ENCODE measurements at places on chromosomes 16 and 17.

DNA sequence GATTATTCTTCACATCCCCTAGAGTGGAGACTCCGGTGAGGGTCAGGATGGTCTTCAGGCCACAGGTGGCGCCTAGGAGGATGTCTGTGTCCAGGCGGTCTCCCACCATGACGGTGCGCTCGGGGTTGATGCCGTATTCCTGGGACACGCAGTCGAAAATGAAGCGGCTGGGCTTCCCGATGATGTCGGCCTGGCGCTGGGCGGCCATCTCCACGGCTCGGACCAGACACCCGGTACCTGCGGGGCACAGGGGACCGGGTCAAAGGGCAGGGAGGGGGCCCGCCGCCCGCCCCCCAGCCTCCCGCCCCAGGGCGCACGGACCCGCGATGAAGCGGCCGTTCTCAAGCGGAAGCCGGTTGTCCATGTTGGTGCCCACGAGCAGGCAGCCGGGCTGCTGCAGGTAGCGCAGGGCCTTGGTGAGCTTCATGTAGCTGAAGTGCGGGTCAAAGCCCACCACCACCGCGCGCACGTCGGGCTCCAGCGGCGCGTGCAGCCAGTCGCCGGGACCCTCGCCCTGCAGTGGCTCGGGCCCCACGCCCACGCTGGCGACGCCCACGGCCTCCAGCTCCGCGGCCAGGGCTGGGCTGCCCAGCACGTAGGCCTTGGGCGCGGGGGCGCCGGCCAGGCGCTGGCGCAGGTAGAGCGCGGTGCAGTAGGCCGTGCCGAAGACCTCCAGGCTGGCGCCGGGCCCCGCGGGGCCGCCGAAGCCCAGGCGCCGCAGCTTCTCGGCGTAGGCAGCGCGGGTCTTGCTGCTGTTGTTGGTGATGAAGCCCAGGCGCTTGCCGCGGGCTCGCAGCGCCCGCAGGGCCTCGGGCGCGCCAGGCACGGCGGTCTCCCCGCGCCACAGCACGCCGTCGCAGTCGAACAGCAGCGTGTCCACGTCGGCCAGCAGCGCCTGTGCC, 572 bp downstream of the PGP start:
- no peak for DNase-seq

- no peak for DNase-seq
Observed at GRCh38 chr16:73883126-73883525, 413.5 kb upstream of the PSMD7 start.

GRCh38 chr16:28526201-28527099, 12.3 kb downstream of the NUPR1 start:
- no peak for DNase-seq

DNA sequence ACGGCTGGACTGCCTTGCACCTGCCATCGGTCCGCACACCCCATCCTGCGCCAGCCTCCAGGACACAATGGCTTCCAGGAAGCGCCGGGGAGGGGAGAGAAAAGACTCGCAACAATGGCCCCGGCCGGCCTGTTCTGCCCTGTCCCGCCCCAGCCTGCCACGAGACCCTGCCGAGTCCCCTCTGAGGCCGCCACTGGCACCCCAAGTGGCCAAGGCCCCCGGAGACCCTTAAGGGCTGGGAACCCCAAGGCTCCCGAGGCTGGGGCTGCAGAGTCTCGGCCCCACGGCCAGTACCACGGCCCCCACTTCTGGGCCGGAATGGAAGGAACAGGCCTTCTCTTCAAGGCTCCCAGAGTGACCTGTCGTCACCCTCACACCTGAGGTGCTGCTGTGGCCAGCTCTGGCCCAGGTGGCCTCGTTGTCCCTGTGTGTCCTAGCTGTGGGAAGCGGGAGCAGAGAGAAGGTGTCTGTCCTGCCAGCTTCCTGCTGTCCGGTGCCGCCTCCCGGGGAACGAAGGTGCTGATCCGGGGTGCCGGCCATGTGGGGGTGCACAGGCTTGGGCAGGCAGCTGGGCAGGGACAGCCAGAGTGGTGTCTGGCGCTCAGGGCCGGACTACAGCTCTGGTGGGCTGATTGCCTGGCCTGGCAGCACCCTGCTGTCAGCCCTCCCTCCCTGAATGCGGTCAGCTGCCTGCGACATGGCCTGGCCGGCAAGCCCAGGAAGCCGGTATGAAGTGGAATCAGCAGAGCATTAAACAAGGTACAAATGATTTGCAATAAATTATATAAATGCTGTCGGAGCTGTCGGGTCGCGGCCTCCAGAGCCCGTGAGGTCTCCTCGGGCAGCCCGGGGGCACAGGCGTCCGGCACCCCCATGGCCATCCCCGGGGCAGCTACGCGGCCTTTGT, 8.2 kb upstream of the CACNA1H start:
- no peak for DNase-seq

GRCh38 chr16:27566417-27566816, 16.5 kb downstream of the KATNIP start:
- DNase-seq: no peak
